NCI-H526 (cell line): ENCODE measurements at places on chromosomes 3 and 15.

DNA sequence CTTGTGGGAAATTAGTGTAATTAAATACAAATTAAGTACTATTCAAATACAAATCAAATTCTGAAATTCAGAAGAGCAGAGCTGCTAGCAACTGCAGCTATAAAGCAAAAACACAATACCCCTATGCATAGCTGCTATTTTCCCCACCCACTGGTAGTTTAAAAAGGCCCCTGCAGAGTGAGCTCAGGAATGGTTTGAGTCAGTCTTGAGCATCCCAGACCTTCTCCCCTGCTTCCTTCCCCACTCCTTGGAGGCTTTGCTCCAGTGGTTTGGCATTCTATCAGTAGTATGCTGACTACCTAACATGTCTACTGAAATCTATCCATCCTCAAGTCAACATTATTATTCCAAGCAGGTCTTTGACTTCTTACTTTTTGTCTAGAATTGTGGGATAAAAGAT, 53.0 kb downstream of the EFHB start:
- no peak for DNase-seq

- peak; percentile 5 for DNase-seq
Measured at GRCh38 chr3:83524901-83525300, 1433.9 kb upstream of the CADM2 start.

GRCh38 chr3:8891774-8892173, 71.5 kb downstream of the RAD18 start:
- no peak for DNase-seq

- no peak for DNase-seq
Measured at GRCh38 chr3:9501226-9501625, 52.4 kb downstream of the LHFPL4 start.

- DNase-seq: no peak
Measured at GRCh38 chr3:164326714-164327113, 751.6 kb downstream of the SI start.

DNA sequence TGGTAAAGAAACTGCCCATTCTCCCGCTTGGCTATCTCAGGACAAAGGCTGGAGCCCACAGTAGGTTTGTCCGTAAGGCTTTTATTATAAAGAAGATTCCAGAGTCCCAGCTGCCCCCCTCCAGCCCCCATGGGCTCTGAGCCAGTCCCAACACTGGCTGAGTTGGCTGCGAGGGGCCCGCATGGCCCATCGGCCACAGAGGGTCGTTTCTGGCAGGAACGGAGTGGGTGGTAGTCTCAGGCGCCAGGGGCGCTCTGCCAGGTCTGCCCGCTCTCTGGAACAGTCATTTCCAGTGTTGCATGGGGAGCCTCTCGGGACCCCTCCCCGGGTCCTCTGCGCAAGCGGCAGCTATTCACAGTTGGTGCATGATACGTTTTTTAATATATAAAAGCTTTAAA, 12.2 kb downstream of the H1-8 start:
- no peak for DNase-seq

DNA sequence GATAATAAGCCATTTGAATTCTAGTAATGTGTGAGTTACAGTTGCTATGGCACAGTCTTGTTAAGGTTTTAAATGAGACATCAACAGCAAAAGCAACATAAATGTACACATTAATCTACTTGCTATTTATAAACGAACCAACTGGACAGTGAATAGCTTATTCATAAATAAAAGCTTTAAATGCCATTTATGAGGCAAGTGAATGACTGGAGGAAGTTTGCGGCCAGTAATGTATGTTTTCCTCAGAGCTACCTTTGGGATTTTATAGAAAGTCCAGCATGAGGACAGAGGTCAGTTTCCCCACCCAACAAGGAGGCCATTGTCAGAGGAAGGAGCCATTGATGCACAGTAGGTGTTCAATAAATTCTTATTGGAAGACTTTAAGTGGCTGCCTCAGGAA, 48.0 kb upstream of the PXYLP1 start:
- DNase-seq: no peak

GRCh38 chr3:136211547-136211946, 15.4 kb upstream of the MSL2 start:
- DNase-seq: no peak

DNA sequence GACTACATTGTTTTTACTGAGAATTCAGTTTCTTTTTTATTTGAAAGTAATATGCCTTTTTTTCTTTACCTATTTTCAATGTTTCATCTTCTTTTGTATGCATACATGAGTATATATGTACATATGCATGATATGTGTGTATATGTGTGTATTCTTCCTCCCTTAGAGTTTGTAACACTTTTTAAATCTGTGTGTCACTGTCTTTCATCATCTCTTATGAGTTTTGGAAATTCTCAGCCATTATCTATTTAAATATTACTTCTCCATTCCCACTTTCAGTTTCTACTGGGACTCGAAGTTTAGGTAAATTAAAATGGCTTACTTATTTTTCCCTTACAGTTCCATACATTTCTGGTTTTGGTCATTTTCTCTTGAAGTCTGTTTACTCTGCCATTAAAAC, 754.1 kb downstream of the GRM7 start:
- no peak for DNase-seq

DNA sequence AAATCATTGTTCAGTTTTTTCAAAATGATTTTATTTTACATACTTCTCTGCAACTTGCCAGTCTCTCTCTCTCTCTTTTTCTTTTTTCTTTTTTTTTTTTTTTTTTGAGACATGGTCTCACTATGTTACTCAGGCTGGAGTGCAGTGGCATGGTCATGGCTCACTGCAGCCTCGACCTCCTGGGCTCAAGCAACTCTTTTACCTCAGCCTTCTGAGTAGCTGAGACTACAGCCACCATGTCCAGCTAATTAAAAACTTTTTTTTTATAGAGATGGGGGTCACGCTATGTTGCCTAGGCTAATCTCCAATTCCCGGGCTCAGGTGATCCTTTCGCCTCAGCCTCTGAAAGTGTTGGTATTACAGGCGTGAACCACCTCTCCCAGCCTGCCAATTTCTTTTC, 12.1 kb upstream of the ARID3B start:
- no peak for DNase-seq

- no peak for DNase-seq
Measured at GRCh38 chr3:36991147-36991546, 1.8 kb downstream of the EPM2AIP1 start.

DNA sequence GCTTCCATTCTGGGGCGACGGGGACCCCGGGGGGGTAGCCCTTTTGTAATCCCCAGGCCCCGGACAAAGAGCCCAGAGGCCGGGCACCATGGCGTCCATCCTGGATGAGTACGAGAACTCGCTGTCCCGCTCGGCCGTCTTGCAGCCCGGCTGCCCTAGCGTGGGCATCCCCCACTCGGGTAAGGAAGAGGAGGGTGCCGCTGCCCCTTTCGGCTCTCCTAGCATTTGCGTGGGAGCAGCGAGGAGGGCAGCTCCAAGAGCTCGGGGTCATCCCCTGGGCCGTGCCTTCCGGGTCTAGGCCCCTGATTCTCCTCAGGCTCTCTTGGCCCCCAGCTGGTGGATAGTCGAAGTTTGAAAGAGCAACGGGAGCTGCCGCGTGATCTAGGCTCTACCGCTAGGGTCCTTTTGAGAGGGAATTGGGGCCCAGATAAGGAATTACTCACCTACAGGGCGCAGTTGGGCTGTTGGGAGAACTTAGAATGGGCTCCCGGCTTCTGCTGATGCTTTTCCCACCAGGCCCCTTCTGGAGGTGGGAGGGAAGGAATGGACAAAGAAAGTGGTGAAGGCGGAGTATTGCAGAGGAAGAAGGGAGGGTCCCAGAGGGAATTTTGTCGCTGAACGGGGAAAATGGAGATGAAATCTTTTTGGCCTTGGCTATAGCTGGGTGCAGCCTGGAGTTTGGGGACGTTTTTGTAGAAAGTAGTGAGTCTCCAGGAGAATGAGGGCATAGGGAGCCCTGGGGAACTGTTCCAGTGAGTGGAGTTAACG, 615 bp downstream of the VPS18 start:
- peak; percentile 52 for DNase-seq

DNA sequence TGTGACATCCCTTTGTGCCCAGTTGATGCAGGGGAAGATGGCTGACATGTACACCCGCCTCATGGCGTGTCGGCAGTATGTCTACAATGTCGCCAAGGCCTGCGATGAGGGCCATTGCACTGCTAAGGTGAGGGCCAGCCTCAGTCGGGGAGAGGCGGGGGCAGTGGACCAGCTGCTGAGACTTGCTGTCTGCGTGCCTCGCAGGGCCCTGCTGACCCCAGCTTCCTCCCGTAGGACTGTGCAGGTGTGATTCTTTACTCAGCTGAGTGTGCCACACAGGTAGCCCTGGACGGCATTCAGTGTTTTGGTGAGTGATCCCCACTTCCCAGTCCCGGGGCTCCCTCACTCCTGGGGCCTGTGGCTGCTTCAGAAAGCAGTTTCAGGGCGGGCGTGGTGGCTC, 10.5 kb downstream of the IVD start:
- DNase-seq: no peak

GRCh38 chr15:55737373-55737772, 5.6 kb downstream of the PRTG start:
- DNase-seq: no peak

GRCh38 chr3:108780235-108780634, 23.0 kb upstream of the RETNLB start:
- no peak for DNase-seq

GRCh38 chr3:12227833-12228232, 61.0 kb upstream of the PPARG start:
- no peak for DNase-seq

- DNase-seq: no peak
Measured at GRCh38 chr3:139639662-139640061, 38.1 kb downstream of the NMNAT3 start.

DNA sequence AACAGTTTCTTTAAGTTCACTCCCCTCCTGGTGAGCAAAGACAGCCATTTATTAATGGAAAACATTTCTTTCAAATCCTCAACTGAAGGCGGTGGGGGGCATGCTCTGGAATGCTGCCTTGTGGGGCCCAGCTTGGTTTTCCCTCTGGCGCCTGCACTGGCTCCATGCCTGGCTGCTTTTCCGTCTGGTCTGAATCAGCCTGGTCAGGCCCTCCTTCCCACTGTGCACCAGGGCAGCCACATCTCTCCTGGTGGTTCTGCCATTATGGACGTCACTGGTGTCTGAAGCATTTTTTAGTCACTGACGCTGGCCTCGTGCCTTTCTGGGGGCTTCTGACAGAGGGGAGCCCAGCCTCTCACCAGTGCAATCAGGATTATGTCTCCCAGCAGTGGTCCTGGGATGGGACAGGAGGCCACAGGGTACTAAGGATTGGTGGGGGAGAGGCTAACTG, 57.6 kb upstream of the APEH start:
- DNase-seq: no peak

GRCh38 chr15:93088200-93088980, 621 bp downstream of the RGMA start:
- peak; percentile 80 for DNase-seq

- DNase-seq: no peak
Measured at GRCh38 chr15:83610901-83611685, 42.8 kb upstream of the ADAMTSL3 start.

GRCh38 chr3:17709236-17709810, 33.1 kb downstream of the TBC1D5 start:
- no peak for DNase-seq

GRCh38 chr3:187369089-187369447, 883 bp downstream of the RTP4 start:
- DNase-seq: no peak

- DNase-seq: no peak
Measured at GRCh38 chr3:172186607-172187006, 147.2 kb downstream of the FNDC3B start.

GRCh38 chr3:79056498-79056897, 711.3 kb downstream of the ROBO1 start:
- no peak for DNase-seq

DNA sequence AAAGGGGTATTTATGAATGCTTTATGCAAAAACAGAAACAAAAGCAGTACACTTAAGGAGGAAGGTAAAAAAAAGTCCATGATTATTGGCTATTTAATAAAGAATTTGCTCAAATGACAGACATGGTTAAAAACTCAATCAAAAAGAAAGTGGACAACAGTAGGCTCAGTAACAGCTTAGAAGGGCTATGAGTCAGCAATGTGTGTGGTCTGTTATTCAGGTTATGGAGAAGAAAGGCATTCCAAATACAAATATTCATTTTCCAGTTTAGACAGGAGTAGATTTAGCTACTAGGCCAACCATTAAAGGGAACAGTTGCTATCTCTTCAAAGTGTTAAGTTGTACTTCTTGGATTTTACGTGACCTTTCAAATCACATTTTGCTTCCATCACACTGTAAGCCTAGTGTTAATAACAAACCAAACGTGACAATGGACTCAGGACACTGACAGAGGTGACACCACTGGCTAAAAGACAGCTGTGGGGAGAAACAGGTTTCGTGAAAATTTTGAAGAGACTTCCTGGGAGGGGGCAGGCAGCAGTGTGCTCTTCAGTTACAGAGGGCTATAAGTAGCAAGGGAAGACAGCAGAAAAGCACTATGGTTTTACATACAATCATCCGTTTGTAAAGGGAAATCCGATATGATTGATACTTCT, 41.7 kb upstream of the MYO5C start:
- no peak for DNase-seq

DNA sequence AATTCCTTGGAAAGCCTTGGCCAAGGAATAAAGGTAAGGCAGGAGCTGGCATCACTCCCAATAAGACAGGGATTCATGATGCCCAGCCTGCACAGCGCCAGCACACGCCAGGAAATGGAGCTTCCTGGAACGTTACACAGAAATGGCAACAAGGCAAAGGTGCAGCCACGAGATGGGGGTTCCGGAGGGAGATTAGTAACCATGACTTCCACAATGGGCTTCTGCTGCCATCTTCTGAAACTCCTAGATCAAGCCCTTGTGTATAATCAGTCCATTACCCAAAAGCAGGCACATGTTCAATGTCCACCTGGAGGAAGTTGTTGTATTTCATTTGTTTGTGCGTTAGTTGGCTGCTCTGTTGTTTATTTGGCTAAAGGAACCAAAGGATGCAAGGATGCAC, 131.2 kb upstream of the TRIM42 start:
- no peak for DNase-seq

GRCh38 chr3:119239206-119239820, 1.4 kb downstream of the B4GALT4 start:
- no peak for DNase-seq
